ENCODE measurements at places on chromosomes 6 and 20.
A peak's percentile ranks its signal among the peaks of the same experiment; 100 is the strongest.

DNA sequence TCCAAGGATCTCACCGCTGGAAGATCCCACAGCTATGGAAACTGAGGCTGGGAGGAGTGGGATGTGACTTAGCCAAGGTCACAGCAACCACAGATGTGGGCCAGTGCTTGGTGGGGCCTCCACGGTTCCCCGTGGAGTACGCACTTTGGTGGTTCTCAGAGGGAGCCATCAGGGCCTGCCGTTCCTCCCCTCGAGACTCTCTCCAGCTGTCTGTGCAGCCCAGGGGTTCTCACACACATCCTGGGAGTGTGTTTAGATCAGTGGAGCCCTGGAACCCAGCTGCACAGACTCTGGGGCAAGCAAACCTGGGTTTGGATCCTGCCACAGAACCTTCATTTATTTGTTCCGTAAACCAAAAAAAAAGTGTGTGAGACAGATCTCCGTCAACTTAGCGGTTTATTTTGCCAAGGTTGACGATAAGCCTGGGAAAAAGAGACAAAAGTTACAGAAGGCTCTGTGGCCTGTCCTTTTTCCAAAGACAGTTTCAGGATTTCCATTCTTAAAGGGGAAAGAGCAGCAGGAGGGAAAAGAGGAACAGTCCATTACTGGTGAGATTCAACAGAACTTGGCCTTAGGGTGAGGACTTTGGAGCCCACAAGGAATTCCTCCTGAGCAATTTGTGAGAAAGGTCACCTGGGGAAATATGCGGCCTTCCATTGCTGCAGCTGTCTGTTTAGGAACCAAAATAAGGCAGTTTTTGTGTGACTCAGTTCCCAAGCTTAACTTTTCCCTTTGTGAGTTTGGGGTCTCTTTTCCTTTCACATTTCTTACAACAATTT is 13.6 kb upstream of the MYMX start:
- no peak for DNase-seq

DNA sequence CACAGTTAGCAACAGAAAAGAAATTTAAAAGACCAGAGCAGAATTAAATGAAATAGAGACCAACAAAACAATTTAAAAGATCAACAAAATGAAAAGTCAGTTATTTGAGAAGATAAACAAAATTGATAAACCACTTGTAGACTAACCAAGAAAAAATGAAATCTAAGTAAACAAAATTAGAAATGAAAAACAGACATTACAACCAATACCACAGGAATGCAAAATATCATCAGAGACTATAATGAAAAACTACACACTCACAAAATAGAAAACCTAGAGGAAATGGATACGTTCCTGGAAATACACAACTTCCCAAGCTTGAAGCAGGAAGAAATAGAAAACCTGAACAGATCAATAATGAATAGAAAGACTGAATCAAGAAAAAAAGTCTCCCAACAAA is 97.8 kb downstream of the WDR27 start:
- no peak for DNase-seq

DNA sequence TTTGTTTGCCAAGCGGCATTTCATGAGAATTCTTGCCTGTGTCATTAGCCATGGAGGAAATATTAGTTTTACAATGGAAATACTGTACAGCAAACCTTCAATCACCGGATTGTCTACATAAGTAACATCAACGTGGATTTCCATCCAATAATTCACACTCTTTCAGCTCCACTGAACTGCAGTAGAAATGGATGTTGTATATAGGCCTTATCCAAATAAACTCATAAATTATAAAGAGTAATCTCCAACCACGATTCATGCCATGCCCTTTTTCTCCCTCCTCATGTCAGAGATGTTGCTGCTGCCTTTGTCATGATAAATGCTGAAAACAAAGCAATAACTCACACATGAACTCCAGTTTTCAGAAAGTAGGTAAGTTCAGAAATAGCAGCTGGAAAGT is 54.9 kb upstream of the EYS start:
- DNase-seq = no peak

GRCh38 chr20:54004445-54004844 is 65.9 kb downstream of the BCAS1 start:
- no peak for DNase-seq

DNA sequence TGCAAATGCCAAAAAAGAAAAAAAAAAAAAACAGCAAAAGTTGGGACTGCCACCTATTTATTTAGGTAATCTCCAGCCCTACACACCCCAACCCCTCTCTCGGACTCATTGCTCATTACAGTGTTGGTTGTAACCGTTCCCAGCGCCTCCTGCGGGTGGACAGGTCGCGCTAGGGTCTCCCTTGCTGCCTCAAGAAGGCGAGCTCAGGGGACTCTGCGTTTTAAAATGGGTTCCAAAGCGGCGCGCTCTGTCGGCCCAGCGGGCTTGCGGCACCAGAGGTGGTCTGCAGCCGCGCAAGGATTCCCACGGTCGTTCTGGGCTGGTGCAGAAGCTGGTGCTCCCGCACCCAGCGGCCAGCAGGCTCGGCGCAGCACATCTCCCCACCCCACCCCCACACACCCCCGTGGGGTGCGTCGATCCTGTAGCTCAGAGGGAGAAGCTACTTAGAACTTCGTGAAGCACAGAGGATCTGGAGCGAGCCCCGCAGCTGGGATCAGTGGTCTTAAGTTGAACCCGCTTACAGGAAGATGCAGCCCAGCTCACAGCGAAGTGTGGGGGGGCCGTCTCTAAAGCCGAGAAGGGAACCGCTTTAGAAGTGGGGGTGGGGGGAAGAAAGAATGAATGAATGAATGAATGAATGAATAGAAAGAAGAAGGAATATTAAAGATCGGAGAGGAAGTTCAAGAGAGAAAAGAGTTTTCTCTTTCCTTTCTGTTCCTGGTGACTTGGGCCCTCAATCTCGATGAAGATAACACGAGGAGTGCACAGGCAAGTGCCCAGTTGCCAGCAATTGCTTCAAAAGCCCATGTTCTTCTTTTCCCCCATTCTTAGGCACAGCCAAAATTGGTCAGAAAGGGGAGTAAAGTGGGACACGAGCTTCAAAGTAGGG is 780 bp downstream of the TFAP2A start:
- DNase-seq = peak; percentile 33

DNA sequence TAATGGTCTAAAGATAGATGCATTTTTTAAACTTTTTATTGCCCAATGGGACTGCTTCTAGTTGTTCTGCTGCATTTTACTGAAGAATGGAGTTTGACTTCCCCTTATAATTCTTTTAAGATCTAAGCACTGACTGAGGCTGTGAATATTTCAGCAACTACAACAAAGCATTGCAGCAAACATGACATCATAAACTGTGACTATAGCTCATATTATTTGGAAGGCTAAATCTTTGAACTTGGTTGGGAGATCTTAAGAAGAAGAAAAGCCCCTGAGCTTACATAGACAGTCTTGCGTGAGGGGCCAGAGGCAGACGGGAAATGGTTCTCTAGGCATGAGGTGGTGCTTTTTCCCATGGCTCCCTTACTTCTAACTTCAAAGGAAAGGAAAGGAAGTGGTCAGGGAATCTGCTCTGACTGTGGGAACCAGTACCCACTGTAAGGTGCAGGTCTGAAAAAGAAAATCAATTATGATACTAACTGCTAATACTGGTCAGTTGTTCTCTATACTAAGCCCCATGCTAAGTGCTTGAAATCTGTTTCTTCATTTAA is 14.8 kb downstream of the HEY2 start:
- DNase-seq = no peak

DNA sequence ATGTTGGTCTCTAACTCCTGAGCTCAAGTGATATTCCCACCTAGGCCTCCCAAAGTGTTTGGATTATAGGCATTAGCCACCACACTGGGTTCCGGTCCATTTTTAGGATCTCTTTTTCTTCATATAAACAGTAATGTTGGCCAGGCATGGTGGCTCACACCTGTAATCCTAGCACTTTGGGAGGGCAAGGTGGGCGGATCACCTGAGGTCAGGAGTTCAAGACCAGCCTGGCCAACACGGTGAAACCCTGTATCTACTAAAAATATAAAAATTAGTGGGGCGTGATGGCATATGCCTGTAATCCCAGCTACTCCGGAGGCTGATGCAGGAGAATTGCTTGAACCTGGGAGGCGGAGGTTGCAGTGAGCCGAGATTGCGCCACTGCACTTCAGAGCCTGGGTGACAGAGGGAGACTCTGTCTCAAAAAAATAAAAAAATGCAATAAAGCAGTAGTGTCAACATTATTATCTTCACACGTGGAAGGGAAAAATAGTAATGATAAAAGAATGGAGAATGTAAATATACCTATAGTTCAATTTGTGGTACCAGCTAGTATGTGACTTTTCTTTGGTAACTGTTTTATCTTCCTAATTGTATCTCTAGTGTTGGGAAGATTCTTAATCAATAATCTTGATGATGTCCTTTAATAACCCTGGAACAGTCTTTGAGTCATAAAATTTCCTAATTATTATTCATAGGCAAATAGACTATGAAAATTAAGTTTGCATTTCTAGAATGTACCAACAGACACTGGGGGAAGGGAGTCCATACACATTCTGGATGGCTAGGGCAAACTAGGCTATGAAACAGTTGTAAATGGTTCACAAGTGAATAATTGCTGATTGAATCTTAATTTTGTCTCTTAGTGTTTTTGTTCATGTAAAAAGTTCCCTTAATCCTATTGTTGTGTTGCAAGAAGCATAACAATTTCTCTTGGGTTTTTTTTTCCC is 3.6 kb downstream of the PARD6B start:
- no peak for DNase-seq

DNA sequence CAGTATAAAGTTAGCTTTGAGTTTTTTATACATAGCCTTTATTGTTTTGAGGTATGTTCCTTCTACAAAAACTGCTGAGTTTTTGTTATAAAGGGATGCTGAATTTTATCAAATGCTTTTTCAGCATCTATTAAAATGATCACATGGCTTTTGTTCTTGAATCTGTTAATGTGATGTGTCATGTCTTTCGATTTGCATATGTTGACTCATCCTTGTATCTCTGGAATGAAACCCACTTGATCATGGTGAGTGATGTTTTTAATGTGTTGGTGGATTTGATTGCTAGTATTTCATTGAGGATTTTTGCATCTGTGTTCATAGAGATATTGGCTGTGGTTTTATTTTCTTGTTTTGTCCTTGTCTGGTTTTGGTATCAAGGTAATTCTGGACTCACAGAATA is 24.7 kb upstream of the BLCAP start:
- DNase-seq = no peak

DNA sequence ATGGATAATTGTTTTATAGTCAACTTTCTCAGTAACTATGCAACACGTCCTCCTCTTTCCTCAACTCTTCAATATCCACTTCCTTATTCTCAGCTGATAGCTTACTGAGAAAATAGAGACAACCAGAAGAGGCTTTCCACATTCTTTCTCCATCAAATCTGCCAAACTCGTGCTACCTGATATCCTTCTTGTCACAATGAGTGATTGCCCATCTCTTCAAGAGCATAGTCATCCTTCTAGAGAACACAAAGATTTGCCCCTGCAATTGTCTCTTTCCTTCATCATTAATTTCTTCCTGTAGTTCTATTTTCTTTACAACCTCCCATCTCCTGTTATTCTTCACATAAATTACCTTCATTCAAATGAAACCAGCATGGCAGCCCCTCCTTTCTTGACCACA is 75.9 kb upstream of the RGS17 start:
- DNase-seq = no peak

GRCh38 chr20:1001116-1001515 is 995 bp downstream of the RSPO4 start:
- DNase-seq = no peak

- DNase-seq = peak; percentile 43
Observed at GRCh38 chr6:36130667-36131510, 576 bp downstream of the MAPK13 start.

DNA sequence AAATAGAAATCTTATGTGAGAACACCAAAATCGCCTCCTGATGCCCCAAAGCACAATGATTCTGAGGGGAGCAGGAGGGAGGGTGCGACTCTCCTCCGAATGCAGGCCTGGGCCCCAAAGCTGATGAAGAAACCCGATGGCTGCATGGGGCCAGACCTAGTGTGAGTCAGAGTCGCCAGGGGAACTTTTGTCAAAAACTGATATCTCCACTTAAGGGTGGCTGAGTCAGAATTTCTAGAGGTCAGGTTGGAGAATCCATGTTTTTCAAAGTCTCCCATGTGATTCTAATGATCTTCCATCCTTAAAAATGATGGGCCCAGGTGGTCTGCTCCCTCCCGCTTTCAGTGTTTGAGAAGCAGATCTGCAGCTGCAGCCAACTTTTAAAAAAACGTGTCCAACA is 172.8 kb downstream of the BACH2 start:
- DNase-seq = no peak

DNA sequence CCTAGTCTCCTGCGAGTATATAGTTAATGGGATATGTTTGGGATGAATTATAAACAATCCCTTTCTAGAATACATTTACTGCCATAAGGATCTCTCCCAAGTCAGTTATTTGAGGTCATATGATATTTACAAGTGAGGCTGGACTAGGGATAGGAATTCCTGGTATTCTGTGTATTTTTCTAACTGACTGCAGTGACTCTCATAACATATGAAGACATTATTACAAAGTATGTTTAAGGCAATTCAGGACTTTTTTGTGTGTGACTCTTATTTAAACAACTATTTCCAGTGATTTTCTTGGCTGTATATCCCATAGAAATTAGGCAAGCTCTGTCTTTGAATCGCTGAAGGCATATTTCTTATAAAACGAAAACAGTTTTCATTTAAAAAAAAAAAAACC is 18.4 kb upstream of the TNFAIP3 start:
- no peak for DNase-seq

- DNase-seq = no peak
Observed at GRCh38 chr6:167987396-167988153, 9.9 kb upstream of the KIF25 start.

GRCh38 chr20:17505636-17506517 is 25.3 kb downstream of the BFSP1 start:
- DNase-seq = no peak

Measured in NCI-H2029 treated with DMSO at 0.1 percent for 48 hours (cell line).